ENCODE measurements at places on chromosomes 1 and 21.

DNA sequence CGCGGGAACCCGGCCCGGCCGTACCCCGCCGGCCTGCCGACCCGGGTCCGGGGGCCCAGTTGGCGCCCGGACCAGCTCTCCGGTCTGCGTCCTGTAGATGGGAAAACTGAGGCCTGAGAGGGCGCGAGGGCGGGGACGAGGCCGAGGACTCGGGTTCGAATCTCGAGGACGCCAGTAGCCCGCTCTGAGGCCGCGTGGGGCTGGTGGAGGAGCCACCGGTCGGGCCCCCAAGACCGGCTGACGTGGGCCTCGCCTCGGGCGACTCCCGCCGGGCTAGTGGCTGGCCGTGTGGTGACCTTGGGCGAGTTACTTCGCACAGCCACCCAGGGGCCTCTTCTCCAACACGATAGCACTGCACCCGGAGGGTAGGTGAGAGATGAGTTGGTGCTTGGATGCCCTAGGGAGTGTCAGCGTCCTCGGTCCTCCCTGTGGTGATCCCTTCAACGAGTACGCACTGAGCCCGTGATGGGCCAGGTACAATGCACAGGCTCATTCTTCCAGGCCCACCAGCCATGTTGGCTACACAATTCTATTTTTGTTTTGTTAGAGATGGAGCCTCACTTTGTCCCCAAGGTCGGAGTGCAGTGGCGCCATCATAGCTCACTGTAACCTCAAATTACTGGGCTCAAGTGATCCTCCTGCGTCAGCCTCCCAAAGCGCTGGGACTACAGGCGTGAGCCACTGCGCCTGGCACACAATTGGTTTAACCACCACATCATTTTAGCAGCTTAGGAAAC lies 404 bp upstream of the SCMH1 start:
- DNase-seq, result no peak

GRCh38 chr1:155499953-155500639 lies 62.5 kb downstream of the ASH1L start:
- DNase-seq, result no peak

GRCh38 chr1:53326598-53327181 lies 1.2 kb downstream of the LRP8 start:
- DNase-seq, result no peak

DNA sequence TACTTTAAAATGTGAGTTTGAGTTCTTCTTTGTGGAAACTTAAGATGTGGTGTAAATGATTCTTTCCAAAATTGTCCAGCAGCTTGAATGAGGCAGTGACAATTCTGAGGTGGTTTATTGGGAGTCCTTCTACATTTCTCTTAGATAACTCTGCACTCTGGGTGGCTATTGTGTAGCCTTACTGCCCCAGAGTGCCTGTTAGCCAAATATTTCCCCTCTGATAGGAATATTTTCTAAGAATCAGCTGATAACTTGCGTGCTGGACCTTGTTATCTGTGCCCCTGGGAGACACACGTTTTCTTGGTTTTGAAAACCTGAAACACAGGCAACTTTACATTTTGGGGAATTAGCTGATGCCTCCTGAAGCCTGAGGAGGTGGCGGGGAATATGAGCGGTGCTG lies 91.6 kb downstream of the CD247 start:
- DNase-seq, result no peak

DNA sequence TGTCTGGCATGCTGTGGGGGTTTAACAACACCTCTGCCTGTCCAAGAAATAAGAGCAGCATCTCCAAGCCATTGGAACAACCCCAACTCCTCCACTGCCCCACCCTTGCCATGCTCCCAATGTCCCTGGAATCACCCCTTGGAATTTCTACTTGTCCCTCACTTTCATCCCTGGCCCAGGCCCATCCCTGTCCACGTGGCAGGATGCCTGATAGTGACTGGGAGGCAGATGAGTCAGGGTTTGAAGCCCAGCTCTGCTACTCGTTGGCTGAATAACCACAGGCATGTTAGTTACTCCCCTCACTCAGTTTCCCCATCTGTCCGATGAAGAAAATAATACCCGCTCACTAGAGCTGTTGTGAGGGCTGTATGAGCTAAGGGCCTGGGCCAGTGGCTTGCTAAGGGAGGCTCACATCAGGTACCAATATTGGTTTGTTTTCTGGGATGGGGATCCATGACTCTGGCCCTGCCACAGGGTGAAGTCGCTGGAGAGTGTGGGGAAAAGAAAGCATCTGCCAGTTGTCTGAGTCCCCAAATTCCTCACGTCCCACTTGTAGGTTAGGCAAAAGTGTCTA lies 99.4 kb upstream of the TLR5 start:
- DNase-seq, result no peak

DNA sequence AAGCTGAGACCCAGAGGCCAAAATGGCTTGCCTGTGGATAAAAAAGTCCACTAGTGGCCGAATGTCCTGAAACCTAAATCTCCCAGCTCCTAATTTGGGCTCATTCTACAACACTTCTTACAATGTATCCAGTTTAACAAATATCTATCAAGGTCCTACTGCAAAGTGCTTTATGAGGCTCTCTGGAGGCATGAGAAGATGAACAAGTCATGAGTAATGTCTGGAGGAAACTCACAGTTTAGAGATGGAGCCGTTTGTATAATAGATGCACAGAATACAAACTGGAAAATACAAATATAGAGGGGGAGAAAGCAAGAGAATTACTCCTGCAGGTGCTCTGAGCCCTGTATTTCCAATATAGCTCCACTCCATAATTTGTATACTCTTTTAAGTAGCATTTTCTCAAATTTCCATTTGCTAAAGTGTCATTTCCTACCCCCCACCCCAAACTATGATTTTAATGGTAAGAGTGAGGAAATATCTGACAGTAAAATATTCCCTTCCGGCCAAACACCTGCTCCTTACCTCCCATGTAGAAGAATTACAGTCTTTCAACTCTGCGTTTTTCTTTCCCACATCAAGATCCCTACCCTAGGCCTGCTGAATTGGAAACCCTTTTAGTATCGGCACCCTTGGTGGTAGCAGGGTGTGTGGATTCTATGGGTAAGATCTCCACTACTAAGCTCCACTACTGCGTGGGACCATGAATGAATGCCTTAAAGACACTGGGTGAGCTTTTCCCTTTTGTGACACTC lies 3.3 kb upstream of the ADAMTS5 start:
- DNase-seq, result no peak

GRCh38 chr21:45110873-45111624 lies 36.7 kb downstream of the ADARB1 start:
- no peak for DNase-seq

- no peak for DNase-seq
Observed at GRCh38 chr1:56835657-56836056, 16.5 kb upstream of the FYB2 start.

GRCh38 chr21:39537571-39537970 lies 75.2 kb upstream of the B3GALT5 start:
- no peak for DNase-seq

All from stimulated activated CD8-positive, alpha-beta memory T cell treated with anti-CD3 and anti-CD28 coated beads, Interleukin-15, amount 100 ng/mL, for 24 hours (primary cell).